Left renal pelvis (tissue), 4 donors: ENCODE measurements at places on chromosomes 12 and 14. TPM values are rescaled to one million over a fixed set of nuclear protein-coding genes. Genes with fewer than 3 reads are reported as not detected.

- no peak for DNase-seq
These were observed 47.4 kb upstream of the MEG3 start for GRCh38 chr14:100778526-100778882.

Gene CTSG
- polyA plus RNA-seq, result 0.30 TPM

GRCh38 chr14:95293449-95293848 lies 26.3 kb downstream of the CLMN start:
- no peak for DNase-seq

GRCh38 chr14:26597589-26598080 lies at the start of gene NOVA1:
Gene NOVA1 (minus strand): TSS chr14:26598033. CDS start chr14:26597436, 597 bp downstream.
- no peak for DNase-seq

Gene OR6J1
- polyA plus RNA-seq, result 0.24 TPM

Gene MYF6
- 0.16 TPM for polyA plus RNA-seq

Gene SCYL2
- 57.8 TPM for polyA plus RNA-seq
